KBM-7 (cell line): ENCODE measurements at places on chromosomes 5 and 9.

DNA sequence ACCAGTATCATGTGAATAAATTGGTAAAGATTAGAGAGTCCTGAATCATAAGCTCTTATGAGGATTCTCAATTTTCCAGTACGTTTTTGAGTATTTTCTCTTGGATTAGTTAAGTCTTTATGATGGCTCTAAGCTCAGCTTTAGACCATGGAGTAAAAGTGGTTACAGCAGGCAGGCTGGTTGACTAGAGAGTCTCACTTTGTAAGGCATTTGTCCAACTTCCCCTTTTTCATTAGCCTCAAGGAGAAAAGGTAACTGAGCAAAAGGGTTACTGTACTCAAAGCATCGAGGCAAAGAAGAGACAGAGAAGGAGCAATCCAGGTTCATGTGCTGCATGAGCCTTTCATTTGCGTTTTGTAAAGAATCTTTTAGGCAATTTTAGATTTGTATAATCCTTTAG is 8.5 kb downstream of the NOP16 start:
- DNase-seq = peak; percentile 55

GRCh38 chr9:77601476-77602099 is 46.5 kb downstream of the GNA14 start:
- DNase-seq = no peak

GRCh38 chr9:86783884-86784283 is 163.4 kb downstream of the GAS1 start:
- DNase-seq = no peak

DNA sequence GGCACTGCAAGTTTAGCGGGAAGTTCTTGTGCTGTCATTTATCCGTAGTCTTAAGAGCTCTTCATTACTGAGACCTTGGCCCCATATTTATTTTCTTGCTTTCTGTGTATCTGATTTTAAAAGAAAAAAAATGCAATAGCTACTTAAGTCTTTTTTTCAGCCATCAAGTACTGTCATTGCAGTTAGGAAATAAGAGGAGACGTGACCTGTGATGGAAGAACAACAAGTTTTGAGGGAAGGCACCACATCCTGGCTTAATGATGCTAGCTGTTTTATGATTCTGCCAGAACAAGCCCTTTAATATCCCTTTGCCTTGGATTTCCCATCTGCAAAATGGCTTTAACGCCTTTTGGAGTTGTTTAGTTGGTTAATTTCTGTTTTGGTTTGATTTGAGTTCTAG is 3.8 kb downstream of the RGMB start:
- no peak for DNase-seq

GRCh38 chr9:130255631-130256134 is 9.9 kb upstream of the HMCN2 start:
- DNase-seq = no peak

DNA sequence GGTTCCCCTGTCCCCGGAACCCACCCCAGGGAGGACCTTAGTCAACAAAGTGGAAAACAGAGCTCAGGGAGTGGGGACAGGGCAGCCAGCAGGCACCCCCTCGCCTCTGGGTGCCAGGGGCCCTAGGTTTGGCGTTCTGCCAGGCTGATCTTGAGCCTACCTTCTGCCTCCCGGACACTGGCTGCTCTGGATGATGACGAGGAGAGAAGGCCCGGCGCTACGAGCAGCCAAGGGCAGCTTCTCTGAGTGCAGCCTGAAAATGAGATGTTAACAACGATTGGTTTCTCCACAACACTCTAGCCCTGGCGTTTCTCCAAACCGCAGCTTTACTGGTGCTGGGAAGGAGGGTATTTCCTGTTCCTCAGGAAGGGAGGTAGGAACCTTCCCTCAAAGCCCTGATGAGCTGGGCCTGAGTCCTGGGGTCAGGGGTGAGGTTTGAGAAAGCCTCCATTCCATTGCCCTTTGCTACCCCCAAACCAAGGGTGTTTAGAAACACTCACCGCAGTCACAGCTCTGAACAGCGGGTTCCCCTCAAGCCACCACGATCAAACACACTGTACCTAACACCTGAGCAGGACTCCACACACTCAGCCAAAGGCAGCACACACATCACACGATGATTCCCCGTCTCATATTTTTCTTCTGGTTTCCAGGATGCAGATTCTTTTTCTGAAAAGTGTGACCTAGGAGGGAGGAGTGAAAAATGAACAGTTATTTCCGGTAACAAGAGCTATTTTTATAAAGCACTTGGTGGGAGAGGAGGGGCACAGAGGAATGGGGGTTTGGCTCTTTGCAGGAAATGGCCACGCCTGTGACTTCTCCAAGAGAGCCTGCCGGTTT is at the start of gene STING1:
Gene STING1 (minus strand): TSS at position 709 of the 840 bp plus-strand sequence. CDS start 1,054 bp downstream, outside the sequence.
- peak; percentile 99 for DNase-seq

DNA sequence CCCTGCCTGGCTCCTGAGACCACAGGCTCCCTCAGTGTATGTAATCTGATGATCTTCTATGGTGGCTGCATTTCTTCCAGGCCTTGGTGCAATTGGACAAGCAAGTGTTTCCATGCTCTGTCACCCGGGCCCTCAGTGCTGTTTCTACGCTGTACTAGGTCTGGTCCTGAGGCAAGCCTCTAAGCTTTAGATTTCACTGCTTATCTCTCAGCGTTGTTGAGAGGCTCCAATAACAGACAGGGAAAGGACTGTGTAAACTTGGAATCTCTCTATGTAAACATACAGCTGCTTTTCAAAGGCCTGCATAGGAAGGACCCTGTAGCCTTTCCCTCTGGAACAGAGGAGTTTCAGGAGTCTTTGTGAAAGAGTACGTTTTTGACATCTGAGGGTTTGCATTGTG is 38.6 kb upstream of the NFIB start:
- DNase-seq = no peak

- DNase-seq = no peak
Measured at GRCh38 chr5:124280079-124280478, 466.4 kb downstream of the ZNF608 start.

DNA sequence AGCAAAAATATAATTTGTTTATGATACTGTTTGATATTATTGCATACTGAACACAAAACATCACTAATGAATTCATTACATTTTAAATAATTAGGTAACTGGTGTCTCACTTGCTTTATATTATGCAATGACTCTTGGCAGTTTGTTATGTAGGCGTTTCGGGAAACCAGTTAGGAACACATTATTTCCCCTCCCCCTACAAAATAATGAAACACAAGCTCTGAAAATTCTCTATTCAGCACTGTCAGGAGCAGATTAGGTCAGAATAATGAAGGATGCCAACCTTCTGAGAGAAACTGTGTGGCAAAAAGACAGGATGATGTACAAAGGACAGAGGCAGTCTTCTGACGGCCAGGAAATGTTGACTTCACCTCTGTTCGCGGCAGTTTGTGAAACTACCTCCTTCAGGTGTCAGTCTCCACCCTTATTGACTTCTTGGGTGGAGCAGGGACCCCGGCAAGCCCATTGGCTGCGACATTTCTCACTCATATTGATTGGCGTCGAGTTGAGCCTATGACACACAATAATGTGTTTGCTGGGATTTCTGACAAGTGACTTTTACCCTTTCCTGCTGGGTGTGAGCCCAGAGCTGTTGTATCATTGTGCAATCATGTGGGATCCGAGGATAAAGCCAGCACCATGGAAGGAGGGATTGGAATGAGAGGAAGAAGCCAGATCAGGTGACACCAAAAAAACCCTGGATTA is 33.9 kb downstream of the SH3PXD2B start:
- DNase-seq = no peak

DNA sequence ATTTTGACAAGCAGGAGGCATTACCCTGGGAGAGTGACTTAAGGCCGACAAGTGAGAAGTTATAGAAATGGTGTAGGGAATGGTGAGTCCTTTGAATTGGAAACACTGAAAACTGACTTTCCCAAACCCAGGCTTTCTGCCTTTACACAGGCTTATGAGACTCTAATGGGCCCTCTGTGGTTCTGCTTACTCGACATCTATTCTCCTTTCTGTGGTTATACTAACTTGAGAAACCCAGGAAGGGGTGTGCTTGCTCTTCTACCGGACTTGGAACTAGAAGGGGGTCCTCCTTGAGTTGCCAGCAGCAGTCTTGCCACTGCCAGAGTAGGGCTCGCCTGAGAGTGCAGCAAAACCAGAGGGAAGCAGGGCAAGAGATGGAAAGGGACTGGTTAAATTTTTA is 63.3 kb downstream of the FYB1 start:
- DNase-seq = no peak

GRCh38 chr9:69465473-69465872 is 140.5 kb downstream of the ENTREP1 start:
- DNase-seq = no peak

DNA sequence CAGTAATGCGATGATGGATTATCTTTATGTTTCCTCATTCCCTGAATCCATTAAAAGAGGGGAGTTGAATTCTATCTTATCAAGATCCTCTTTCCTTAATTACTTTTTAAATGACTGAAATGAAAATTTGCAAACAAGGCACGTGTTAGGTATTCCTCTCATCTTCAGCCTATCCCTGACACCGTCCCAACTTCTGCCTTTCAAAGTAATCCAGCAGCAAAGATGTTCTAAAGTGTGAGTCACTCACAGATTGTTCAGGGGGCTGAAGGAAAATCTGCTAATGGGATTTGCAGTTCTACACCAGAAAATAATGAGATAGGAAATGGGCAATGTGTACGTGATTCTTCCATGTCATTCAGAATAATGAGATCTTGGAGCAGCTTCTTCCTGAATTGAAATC is 403.0 kb downstream of the ARHGEF28 start:
- no peak for DNase-seq

DNA sequence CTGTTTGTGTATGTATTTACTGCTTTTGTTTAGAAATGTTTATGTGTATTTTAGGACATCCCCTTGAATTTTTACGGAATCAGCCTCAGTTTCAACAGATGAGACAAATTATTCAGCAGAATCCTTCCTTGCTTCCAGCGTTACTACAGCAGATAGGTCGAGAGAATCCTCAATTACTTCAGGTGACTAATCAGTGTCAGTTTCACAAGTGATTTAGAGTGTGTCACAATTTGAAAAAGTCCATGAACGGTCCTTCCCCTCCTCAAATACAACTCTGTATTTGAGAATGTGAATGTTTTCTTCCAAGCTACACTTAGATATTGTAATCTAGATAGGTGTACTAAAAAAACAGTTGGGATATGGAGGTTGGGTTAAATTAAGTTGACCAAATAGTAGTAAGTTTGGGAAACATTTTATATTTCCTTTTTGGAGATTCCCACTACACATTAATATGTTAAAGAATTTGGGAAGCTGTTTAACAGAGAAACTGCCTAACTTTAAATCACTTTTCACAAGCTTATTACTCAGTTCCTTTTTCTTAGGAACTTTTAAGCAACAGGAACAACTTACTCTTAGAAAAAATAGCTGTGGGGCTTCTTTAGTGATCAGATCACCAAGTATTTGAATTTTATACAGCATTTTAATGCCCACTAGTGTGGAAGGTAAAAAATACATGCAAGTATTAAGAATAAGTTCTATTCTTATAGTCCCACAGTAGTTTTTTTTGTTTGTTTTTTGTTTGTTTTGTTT is 40.9 kb downstream of the RAD23B start:
- no peak for DNase-seq

GRCh38 chr5:35926389-35927051 is 11.9 kb downstream of the CAPSL start:
- DNase-seq = peak; percentile 86

DNA sequence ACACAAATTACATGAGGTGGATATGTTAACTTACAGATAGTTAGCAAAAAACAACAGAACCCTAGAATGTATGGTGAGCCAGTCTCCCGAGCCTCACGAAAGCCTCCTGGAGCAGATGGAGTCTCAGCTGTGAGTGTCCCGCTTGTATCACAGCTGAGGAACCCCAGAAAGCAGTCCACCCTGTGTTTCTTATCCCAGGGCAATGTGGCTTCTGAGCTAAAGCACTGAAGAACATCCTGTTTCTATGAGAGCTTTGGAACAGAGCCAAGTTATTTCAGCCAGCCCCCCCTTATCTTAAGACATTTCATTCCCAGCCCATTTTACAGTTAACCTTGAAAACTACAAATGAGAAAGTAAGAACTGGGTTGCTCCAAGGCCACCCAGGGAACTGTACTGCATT is 1220.9 kb upstream of the CDH6 start:
- no peak for DNase-seq

GRCh38 chr5:98772415-98773213 is 849 bp upstream of the RGMB start:
- DNase-seq = no peak

DNA sequence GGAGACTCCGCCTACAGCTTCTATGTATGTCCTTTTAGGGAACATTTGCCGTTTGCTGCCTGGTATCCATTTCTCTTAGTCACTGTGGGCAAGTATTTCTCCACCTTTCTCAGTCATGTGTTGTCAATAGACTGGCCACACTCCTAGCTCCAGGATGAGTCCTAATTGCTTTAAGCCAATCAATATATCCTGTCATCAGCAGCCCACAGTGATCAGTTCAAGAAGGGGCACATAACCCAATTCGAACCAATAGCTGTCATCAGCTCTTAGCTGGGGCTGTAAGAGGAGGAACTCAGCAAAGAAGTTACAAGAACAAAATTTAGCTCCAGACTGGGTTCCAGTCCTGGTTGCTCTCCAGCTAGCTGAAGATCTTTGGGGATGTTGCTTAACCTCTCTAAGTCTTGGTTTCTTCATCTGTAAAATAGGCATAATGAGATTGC is 70.7 kb upstream of the MAN2A1 start:
- DNase-seq = no peak

DNA sequence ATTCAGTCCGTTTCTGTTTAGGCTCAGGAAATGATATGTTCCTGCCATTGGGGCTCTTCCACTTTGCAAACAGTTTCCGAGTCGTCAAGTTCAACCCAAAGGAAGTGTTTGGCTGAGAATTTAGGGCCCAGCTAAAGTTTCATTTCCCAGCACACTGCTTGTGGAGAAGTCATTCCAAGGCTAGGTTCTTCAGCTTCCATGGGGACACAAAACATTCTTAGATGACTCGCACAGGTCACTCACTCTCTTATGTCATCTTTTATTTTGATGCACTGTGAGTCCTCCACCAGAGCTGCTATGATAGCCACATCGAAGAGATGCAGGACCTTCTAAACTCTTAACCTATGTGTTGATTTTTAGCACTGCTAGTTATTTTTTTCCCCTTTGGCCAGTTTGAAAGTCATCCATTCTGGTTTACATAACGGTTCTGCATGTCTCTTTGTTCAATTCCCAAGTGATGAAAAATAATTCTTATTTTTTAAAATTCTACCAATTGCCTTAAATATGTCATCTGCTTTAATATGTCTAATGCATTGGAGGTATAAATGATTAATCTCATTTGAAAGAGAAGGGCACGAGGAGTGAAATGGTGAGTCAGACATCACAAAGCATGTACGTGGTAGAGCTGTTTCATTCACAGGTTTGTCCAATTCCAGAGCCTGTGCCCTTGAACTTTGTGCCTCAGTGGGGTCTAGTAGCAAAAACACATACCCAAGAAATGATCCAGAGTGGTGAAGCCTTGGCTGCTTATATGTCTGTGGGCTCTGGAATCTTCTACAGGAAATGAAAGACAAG is 84.3 kb downstream of the ZNF462 start:
- DNase-seq = no peak

- DNase-seq = no peak
Measured at GRCh38 chr9:26800322-26800721, 92.3 kb downstream of the CAAP1 start.

DNA sequence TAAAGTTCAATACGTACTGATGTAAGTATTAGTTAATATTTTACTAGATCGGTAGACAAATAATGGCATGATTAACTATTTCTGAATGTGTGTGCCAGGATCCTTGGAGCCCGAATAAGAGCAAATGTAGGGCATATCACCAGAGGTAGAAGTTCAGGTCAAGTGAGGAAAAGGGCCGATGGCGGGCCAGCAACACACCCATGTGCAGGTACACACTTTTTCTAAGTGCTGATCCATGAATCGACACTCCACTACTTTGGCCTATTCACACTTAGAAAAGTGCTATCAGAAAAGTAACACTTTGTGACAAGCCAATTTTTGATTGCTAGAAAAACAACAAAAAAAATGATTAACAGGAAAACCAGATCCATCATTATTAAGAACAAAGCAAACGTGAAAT is 150.3 kb downstream of the AUH start:
- DNase-seq = no peak
